ENCODE measurements at places on chromosomes 13 and 19.

GRCh38 chr13:99307247-99307646 is at the start of gene GPR183:
GPR183 (minus strand) TSS chr13:99307399; CDS start chr13:99296145, 11,254 bp downstream.
- DNase-seq, result peak; percentile 52

DNA sequence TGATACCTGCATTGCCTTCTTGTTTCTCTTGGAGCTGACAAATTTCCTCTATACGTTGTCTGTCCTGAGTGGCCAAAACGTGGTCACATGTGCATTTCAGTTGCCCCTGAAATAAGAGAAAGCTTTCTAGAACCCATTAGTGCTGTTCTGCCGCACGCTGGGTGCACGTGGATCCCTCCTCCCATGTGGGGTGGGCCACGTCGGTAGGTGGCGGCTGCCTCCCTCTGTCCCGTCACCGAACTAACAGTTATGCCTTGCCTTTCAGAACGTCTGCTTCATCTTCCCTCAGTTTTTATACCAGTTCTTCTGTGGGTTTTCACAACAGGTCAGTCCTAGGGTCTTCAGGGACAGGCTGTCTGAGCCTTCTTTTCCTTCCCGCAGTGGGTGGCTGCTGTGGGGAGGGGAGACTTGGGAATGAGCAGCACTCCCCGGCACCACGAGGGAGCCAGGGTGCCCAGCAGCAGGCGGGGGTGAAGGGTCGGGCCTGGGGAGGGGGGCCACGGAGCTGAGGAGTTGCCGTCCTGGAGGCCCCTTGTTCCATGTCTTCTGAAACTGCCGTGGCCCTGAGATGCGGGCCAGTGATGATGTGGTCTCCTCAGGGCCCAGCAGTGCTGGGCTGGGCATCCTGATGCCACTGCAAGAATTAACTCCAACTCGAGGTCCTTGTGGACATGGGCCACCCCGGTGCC is 109.7 kb upstream of the MCF2L start:
- no peak for DNase-seq

- DNase-seq, result no peak
These were observed 2.7 kb downstream of the ZNF709 start for GRCh38 chr19:12481781-12482508.

DNA sequence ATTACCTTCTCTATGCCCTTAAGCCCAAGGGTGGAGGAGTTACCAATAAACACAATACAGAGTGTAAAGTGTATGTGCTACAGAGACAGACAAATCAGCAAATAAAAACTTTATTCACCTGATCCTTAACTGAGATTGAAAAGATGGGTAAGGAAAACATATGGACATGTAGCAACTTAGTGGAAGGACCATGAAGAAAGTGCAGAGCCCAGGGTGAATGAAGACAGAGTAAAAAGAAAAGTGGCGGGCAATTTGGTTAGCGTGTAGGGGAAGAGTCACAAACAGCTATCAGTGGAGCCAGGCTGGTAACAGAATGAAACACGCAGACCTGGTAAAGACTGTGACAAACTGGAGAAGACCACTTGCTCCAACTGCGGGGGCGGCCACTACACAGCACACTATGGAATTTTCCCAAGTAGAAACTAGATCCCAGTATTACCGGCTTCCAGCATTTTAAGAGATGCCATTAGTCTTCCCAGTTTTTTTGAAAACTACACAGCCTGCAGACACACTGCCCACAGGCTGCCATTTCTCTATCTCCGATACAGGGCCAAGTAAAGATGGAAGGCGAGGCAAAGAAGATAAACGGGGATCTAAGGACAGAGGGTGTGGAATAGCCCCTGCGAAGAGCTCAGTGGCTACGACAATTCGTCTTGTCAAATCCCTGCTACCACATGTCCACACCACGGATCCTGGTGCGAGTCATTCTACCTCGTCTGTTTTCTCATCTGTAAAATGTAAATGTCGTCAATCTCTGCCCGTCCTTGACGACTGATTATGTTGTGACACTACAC is 1.2 kb downstream of the UQCRFS1 start:
- no peak for DNase-seq

- no peak for DNase-seq
These were observed 585.5 kb downstream of the KCTD12 start for GRCh38 chr13:76300688-76301087.

DNA sequence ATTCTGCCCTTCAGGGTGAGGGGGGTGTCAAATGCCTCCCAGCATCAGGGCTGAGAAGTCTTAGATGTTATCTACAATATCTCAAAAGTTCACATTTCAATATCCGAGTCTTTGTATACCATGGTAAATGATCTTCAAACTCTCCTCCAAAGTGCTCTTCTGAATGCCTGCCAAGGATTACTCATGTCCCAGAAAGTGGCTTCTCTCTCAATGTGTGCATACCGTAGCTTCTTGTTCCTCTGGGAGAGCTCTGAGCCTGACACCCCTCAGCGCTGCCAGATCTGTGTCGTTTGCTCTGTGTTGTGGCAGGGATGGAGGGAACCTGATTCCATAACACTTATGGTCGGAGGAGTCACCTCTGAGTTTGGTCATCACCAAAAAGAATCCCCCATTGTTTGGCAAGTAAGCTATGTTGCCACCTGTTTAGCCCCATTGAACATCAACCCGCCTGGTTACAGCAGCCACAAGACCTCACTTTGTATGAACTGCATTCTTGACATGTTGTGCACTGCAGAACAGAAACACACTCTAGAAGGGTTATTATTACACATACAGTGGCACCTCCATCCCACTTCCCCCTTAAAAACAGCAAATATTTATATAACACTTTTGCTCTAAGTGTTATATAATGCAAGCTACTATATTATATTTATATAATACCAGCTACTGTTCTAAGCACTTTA is 163.1 kb upstream of the MIR17HG start:
- no peak for DNase-seq

DNA sequence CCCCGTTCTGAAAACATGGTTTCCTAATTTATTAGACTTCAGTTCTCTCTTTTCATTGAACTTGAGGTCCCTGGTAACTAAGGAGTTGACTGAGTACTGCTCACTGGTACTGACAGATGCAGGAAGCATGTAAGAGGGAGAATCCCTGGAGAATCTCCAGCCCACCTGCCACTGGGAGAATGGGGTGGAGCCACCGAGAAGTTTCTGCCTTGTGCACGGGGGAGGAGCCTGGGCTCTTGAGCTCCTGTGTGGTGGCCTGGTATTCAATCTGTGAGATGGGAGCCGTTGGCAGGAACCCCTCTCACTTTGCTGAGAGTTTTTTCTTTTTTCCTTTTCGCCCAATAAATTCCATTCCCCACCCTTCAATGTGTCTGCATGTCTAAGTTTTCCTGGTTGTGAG is 13.2 kb upstream of the AKAP11 start:
- DNase-seq, result no peak

- peak; percentile 93 for DNase-seq
These were observed 28.3 kb downstream of the ZNF507 start for GRCh38 chr19:32373585-32374295.

DNA sequence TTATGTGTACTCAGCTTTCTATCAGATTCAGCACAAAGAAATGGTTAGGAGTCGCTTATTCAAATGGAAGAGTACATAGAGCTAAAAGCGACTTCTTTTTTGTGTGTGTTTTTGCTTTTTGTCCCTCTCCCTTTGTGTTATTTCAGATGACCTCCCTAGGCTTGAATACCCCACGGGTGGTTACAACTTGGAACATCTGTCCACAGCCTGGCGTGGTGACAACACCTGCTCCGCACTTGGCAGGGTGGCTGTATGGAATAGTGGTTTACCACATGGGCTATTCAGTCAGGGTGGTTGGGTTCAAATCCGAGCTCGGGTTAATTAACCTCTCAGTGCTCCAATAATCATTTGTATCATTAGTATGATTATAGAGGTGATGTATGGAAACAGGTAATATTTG is 151.6 kb upstream of the FREM2 start:
- DNase-seq, result no peak

GRCh38 chr19:42433503-42434260 is 6.5 kb upstream of the LIPE start:
- peak; percentile 53 for DNase-seq

GRCh38 chr13:21427741-21428140 is 31.4 kb downstream of the ZDHHC20 start:
- DNase-seq, result no peak

GRCh38 chr13:65670014-65670625 is 1560.0 kb downstream of the PCDH9 start:
- no peak for DNase-seq

DNA sequence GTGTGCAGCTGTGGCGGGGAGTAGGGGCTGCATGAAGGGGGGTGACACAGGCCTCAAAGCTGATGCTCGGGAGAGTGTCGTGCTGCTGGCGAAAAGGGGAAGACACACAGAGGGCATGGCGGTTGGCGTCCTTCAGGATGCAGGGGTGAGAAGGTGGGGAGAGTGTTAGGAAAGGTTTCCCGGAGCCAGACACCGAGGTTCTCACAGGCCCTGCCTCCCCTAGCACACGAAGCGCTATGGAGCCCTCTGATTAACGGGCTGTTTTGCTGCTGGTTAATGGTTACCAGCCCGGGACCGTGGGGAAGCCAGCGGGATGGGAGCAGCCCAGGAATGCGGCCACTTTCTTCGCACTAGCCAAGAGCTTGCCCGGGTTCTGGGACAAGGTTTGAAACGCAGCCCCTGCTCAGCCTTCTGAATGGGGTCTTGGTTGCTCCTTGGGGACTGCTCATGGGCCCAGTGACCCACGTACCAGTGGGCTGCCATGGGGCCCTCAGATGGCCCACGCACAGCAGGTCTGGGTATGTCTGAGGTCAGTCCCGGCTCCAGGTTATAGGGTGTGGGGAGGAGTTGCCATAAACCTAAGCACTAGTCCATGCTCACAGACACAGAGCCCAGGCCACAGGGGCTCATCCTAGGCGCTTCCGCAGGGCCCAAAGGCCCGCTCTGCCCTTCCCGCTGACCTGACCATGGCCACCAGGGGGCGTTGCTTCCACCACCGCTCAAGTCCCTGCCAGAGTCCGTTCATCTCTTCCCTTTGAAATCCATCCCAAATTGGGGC is 31.3 kb upstream of the ISYNA1 start:
- peak; percentile 38 for DNase-seq

DNA sequence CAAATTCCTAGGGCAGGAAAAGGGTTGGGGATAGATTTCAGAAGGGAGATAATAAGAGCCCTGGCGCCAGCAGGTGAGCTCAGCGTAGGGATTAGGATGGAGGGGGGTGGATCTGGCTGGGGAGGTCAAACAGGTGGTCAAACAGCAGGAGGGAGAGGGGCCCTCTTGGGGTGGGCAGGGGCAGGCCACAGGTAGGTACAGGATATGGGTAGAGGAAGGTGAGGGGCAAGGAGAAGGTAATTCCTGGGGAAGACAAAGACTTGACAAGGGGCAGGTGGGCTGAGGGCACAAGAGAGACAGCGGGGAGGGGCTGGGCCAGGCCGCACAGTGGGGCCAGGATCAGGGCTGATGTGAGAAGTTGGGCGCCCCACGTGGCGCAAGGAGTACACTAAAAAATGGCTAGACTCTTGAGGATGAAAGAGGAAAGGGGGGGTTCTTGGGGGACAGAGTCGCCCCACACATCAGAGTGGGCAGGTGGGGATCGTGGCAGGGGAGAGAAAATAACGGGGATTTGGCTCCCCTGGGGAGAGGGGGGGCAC is 713 bp downstream of the KRI1 start:
- peak; percentile 48 for DNase-seq

DNA sequence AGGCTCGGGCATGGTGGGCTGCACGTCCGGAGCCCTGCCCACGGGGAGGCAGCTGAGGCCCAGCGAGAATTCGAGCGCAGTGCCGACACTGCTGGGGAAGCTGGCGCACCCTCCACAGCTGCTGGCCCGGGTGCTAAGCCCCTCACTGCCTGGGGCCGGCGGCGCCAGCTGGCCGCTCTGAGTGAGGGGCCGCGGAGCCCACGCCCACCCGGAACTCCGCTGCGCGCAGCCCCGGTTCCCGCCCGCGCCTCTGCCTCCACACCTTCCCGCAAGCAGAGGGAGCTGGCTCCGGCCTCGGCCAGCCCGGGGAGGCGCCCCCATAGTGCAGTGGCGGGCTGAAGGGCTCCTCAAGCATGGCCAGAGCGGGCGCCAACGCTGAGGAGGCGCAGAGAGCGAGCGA is 2080.4 kb downstream of the PCDH9 start:
- DNase-seq, result no peak

- DNase-seq, result peak; percentile 45
These were observed 49.0 kb upstream of the ZNF780A start for GRCh38 chr19:40139533-40140287.

GRCh38 chr19:33458807-33459206 is 62.8 kb downstream of the PEPD start:
- DNase-seq, result no peak

- peak; percentile 69 for DNase-seq
These were observed 98.9 kb upstream of the SIAH3 start for GRCh38 chr13:45950386-45951000.

- DNase-seq, result no peak
These were observed 3.6 kb downstream of the ANO8 start for GRCh38 chr19:17331045-17331558.

DNA sequence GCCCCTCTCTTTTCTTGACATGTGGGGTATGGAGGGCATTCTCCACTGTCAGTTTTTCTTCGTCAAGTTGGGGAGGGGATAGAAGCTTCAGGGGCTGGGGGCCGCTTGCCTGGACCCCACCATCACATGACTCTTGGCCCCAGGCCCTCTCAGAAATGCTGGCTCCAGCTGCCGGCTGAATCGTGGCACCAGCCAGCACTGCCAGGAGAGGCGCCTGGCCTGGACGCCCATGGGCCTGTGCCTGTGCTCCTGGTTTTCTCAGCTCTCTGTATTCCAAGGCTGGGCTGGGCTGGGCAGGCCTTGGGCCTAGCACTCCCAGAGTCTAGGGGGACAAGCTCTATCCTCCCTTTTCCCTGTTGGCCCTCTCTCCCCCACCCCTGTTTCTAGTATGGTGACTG is 38.6 kb downstream of the LYL1 start:
- DNase-seq, result no peak

GRCh38 chr13:40764587-40765403 is 6.2 kb downstream of the MRPS31 start:
- DNase-seq, result no peak

GRCh38 chr19:15926484-15926883 is 7.8 kb downstream of the CYP4F11 start:
- DNase-seq, result no peak

- DNase-seq, result no peak
These were observed 19.8 kb downstream of the GP6 start for GRCh38 chr19:55018216-55018615.

GRCh38 chr19:14542711-14543328 is 13.4 kb downstream of the TECR start:
- DNase-seq, result peak; percentile 68

GRCh38 chr13:50375792-50376191 is 360.5 kb downstream of the KCNRG start:
- peak; percentile 78 for DNase-seq

DNA sequence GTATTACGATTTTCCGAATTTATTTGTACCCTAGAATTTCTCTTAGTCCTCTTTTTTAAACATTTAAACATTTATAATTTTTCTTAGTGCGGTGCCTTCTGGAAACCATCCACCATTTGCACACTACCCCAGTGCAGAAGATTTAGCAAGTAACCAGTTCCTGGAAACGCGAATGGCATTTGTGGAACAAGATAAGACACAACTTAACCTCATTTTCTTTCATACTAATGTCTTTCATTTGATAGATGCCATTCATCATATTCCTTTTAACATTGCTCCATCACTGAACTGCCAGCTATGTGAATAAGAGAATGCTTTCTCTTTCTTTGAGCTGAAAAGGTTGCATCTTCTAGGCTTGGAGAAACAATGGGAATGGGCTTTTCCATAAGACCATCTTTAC is 6.8 kb downstream of the FRY start:
- no peak for DNase-seq

All from umbilical cord (tissue), 2 donors.